SHP77 treated with DMSO at 0.1 percent for 48 hours (cell line): ENCODE measurements at places on chromosomes 5 and 9.

- no peak for DNase-seq
These were observed 15.1 kb downstream of the TEK start for GRCh38 chr9:27124151-27124550.

GRCh38 chr5:153866176-153866575 lies 172.5 kb downstream of the FAM114A2 start:
- no peak for DNase-seq

- DNase-seq, result no peak
These were observed 49.5 kb upstream of the RNU6ATAC start for GRCh38 chr9:134213881-134214341.

- DNase-seq, result no peak
These were observed 350.8 kb downstream of the NFIB start for GRCh38 chr9:13963005-13963653.

DNA sequence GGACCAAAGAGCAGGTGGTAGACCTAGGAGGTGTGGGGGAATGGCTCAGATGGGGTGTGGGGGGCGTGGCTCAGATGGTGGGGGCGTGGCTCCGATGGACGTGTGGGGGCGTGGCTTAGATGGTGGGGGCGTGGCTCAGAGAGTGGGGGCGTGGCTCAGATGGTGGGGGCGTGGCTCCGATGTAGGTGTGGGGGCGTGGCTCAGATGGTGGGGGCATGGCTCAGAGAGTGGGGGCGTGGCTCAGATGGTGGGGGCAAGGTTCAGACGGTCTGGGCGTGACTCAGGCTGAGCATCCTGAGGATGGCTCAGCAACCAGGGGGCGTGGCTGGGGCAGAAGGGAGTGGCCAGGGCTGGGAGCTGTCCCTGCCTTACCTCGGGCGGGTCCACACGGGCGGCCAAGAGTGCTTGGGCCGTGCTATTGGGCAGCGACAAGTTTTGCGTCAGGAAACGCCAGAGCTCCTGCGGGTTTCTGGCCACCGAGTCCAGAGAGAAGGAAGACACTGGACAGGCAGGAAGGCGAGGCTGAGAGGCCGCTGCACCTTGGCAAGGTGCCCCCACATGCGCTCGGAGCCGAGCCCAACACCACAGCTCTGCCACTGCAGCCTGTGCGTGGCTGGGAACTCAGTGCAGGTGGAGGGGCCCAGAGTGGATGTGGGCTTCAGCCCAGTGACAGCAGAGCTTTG lies 5.9 kb downstream of the ABCA2 start:
- DNase-seq, result no peak

- DNase-seq, result no peak
These were observed 252.7 kb downstream of the CEMIP2 start for GRCh38 chr9:71515626-71516025.

DNA sequence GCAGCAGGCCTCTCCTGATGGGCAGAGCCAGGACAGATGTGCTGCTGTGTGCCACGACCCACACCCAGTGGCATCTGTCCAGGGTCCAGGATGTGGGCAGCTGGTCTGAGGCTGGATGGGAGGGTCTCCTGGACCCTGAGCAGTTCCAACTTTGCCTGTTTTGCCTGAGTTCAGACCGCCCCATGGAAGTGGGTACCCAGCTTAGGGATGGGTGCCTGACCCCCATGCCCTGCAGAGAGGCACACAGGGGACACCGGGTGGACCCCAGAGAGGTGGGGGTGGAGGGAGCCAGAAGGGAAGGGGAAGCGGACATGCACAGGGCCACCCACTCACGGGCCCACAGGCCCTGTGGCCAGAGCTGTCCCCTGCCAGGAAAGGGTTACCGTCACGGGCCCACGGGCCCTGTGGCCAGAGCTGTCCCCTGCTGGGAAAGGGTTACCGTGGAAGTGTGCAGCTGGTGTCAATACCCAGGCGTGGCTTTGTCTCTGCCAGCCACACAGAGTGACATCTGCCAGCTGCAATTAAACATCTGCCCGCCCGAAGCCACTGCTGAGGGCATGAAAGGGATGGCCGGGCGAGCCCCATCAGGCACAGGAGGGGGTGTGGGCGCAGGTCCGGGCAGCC lies 50.0 kb downstream of the NACC2 start:
- no peak for DNase-seq

DNA sequence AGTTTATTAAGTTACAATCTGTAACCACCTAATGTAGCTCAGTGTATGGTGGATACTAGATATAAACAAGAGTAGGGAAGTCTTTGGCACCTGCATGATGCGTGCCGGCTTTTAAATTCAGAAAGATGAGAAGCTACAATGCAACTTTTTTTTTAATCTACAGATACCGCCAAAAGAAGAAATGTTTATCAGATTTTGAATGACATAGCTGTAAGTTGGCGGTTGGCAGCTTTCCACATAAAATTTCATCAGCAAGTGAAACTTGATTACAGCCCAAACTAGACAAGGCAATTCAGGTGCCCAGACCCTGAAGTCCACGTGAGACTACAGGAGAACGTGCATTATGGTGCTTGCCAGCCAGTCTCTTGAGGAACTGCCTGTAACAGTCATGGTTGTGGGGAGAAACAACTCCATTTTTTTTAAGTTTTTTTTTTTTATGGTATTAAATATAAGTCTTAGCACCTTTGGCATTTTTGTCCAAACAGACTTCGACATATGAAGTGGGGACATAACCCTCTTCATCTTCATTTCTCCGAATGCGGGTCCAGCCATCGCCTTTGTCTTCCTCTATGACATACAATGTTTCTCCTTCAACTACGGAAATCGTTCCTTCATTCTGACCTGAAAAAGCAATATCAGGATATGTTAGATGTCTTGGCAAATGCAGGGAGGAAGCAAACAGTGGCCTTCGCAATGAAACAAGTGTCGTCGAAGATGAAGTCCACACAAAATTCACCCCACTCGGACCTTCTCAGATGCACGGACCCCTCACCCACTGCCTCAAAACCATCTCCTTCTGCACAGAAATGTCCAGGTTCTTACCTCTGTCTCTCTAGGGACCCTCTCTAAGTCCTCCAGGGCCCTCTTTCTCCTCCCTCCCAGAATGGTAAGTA lies 60.4 kb downstream of the USP20 start:
- DNase-seq, result no peak

DNA sequence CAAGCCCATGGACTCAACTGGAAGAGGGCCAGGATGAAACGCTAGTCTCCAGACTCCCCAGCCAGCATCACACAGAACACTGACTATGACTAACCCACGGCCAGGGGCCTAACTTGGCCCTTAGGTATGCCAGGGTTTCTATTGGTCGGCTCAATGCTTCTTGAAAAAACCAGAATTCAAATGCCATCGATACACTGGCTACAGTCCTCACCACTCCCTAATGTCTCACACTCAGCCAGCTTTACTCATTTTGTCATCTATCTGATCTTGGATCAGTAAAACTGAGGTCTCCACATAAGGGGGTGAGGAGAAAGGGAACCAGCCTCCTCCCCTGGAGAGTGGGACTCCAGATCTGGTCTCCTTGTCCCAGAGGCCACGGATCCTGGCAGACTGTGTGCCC lies 59.5 kb upstream of the FUBP3 start:
- no peak for DNase-seq

DNA sequence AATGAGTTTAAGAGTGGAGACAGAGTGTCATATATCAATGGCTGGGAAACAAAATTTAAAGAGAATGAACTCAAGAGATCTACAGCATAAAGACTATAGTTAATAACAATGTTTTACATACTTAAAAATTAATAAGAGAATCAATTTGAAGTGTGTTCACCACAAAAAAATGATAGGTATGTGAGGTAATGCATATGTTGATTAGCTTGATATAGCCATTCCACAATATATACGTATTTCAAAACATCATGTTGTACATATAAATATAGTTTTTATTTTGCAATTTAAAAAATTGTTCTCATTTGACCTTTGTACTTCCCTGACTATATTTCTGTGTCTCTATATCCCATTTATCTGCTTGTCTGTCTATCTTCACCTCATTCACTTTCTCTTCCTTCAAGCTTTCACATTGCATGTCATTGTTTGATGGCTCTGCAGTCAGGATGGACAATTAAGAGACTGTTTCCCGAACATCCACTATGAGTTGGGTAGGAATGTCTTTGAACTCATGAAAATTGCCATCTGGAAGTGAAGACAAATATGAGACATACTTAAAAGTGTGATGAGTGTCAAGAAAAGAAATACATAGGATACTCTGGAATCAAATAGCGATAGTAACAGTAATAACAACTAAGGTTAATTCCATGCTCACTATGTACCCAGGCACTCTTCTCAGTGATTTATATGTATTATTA lies 359.9 kb upstream of the ACTBL2 start:
- DNase-seq, result no peak

GRCh38 chr9:38061326-38061977 lies 7.6 kb downstream of the SHB start:
- DNase-seq, result no peak

- DNase-seq, result no peak
These were observed 1.4 kb downstream of the TAF7 start for GRCh38 chr5:141319202-141319601.

GRCh38 chr5:12934722-12935121 lies 1009.8 kb downstream of the DNAH5 start:
- peak; percentile 53 for DNase-seq

- no peak for DNase-seq
These were observed 208.1 kb upstream of the PIK3R1 start for GRCh38 chr5:68007451-68007850.

DNA sequence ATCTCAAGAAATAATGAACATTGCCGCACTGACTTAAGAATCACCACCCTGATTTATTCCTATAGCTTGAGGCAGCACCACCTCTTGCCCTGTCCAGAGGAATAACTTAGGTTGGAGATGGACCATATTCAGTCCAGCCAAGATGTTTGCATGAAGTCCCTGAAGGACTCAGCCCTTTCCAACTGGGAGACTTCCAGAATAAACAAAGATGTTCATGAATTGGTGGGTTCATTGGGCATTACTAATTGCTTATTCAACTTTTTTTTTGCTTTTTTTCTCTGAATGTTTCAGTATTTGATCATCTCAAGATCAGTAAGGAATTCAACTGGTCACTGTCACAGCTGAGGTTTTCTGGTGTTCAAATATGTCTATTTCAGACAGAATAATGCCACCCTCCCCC lies 470.6 kb downstream of the CCDC171 start:
- DNase-seq, result no peak

- DNase-seq, result no peak
These were observed 53.0 kb downstream of the ZNF622 start for GRCh38 chr5:16412556-16412955.

- DNase-seq, result no peak
These were observed 122.5 kb downstream of the NPR3 start for GRCh38 chr5:32833663-32834062.

- DNase-seq, result no peak
These were observed 40.7 kb downstream of the WNK2 start for GRCh38 chr9:93224591-93224990.

DNA sequence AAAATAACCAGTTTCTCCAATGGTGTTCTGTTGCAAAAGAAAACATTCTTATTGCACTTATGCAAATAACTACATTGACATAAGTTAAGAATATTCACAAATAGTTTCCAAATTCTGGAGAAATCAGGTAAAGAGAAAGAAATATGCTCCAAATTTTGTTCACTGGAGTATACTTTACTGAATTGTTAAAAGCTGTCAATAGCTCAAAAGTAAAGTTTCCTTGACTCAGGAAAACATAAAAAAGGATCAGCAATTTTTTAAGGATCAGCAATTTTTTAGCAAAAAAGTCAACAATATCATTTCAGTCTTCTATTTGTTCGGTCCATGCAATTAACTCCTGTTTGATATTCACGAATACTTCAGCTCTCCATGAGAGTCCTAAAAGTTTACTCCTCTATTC lies 51.6 kb downstream of the ANXA2R start:
- no peak for DNase-seq

- no peak for DNase-seq
These were observed 143.0 kb downstream of the XRCC4 start for GRCh38 chr5:83220331-83220730.

DNA sequence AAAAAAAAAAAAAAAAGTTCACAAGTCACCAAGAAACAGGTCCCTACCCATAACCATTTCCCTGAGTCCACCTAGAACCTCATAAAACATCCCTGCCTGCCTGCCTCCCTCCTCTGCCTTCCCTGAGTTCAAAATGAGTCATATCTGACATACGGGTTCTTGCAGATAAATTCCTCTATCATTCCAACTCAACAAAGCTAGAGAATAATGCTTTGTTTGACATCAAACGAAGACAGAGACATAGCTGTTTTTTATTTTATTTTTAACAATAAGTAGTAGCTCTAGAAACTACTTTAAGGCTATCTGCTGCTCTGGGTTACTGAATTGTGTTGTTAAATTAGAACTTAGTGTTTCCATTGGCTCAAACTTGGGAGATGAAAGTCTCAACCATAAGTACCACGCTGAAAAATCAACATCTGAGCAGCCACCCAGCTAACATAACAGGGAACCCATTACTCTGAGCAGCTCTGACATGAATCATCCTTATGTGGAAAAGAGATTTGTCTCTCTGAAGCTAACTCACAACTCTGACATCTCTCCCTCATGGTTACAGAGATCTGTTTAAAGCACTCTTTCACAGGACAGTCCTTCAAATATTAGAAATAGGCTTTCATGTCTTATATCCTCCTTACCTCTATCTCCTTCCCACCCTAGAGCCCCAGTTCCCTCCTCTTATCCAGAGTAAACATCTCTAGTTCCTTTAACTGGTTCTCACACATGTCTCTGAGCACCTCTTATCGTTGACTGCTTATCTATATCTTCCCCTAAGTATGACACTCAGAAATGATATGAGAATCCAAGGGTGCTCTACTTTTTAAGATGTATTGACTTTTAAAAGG lies 12.1 kb downstream of the TMEM245 start:
- no peak for DNase-seq

DNA sequence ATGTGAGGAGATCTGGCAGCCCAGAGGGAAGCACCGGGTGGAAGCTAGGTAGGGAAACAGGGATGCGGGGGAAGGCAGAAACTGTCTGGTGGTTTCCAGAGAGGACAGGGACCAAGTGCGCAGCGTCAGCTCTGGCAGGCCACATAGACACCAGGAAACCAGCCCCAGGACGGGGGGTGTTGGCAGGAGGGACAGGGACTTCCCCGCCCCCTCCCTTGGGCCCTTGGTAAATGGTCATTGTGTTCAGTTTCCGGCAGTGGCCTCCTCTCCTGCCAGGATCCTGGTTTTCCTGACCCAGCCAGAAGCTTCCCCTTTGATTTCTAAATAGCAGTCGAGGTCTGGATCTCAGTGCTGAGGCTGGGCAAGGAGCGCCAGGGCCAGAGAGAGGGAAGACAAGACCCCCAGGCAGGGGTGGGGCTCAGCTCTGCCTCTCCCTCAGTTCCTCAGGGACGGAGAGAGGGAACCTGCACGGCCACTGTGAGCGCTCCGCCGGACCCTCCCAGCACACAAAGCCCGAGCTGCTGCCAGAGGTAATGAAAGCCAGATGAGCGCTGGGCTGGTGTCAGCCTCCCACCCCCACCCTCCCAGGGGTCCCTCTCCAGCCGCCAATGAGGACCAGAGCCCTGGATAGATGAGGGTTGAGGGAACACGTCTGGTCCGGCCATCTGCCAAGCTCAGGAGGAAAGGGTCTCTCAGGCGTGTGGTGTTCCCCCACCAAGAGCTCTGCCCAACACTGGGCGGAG lies 1.8 kb downstream of the RALGDS start:
- DNase-seq, result no peak

- DNase-seq, result no peak
These were observed 63.4 kb upstream of the RNU6ATAC start for GRCh38 chr9:134227451-134228411.
